Endothelial cell of umbilical vein (primary cell): ENCODE measurements at places on chromosomes 1 and 21. TPM values are rescaled to one million over a fixed set of nuclear protein-coding genes. Genes with fewer than 3 reads are reported as not detected.

Gene CFHR1
- not detected in 2 replicates for total RNA-seq

Gene KIF26B
- 0.25 and 0.49 TPM in 2 replicates for total RNA-seq

Gene KCNJ9
- not detected in 2 replicates for total RNA-seq

Gene ANGPTL7
- not detected in 2 replicates for total RNA-seq

Gene TAS1R1
- not detected in 2 replicates for total RNA-seq

Gene LCE7A
- not detected in 2 replicates for total RNA-seq

Gene SUCO
- 26.6 and 27.2 TPM in 2 replicates for total RNA-seq

Gene KIF2C
- 44.3 and 53.7 TPM in 2 replicates for total RNA-seq

Gene SCNM1
- total RNA-seq: 43.1 and 49.0 TPM in 2 replicates

Gene KIF14
- total RNA-seq: 12.6 and 13.8 TPM in 2 replicates
